HAP-1 (cell line): ENCODE measurements at places on chromosomes 13 and 19.

DNA sequence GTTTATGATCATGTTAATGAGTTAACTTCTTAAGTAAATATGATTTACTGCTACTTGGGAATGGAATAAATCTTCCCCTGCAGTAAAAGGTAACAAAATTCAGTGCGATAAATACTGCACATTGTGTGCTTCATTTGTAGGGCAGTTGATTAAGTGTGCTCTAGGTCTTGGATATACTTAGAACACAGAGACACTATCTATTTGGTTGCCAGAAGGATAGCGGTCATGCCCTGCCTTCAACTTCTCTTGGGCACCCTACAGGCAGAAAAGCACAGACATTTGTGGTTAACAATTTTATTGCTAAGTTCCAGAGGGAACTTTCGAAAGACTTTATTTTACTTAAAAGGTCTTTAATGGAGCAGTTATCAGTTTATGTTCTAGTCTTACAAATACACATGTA lies 605.8 kb downstream of the PCDH9 start:
- DNase-seq, result no peak

DNA sequence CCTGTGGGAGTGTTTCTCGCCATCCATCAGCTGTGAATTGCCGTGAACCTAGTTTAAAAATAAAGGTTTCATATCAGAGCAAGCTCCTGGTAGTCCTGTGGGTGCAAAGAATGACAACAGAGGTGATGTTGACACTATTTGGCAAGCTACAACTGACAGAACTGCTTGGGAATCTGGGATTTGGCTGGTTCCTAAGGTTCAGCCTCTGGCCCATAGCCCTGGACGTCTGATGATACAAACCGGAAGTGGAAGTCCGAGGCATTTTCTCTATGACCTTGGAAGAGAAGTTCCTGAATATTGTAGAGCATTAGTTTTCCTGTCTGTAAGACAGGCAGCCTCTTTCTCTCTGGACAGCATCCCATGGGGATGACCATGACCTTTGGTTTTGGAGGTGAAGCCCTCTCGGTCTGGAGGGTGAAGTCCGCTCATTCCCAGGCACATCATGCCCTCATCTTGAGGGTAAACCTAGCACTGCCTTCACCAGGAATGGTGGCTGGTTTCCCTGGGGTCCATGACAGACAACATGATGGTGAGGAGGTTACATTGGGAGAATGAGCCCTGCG lies 29.1 kb downstream of the GATAD2A start:
- DNase-seq, result no peak

DNA sequence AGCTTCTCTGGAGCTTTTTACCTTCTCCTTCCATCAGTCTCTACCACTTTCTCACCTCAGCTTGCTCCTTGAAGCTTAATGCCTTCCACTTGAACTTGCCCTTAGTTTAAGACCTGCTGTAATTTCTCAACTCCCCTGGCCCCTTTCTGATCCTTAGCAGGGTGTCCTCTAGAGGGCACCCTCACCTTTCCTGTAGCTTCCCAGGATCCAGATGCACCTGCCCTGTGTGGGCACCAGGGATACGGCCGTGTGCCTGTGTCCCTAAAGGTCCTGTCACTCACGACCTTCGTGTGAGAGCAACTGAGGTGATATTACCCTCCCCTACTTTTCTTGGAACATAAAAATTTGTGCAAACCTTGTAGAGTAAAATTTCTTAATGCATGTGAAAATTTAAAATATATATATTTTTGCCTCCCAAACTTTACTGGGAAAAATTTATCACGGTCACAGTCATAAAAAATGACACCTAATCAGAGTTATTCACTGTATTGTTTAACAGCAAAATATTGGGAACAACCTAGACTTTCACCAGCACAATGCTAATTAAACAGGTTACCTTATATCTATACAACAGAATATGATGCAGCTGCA lies 46.4 kb downstream of the PSG3 start:
- DNase-seq, result peak; percentile 41

- no peak for DNase-seq
Observed at GRCh38 chr19:9073806-9074205, 13.1 kb upstream of the OR1M1 start.

DNA sequence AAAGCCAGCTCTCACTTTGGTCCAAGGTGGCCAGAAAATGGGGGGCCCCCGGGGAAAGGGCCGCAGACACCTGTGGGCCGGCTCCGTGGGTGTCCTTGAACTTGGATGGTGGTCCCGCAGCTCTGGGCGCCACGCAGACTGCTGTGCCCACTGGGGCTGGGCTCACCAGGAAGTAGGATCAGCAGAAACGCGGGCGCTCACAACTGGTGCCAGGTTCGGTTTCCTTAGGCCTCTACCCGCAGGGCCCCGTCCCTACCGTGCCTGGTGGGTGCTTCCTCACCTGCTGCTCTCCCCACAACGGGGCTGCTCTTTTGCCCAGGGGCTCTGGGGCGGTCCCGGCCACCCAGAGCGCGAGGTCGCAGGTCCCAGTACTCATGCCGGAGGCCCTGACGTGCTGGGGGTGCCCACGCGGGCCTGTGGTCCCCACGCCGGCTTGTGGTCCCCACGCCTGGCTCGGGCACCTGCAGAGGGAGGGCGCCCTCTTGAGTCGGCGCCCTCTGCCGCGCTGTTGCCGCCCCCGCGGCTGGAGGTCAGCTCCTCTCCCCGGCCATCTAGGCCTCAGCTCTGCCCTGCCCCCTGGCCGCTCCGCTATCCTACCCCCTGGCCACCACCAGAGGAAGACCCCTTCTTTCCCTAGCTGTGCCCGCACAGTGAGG lies 1303.6 kb downstream of the UQCRFS1 start:
- no peak for DNase-seq

DNA sequence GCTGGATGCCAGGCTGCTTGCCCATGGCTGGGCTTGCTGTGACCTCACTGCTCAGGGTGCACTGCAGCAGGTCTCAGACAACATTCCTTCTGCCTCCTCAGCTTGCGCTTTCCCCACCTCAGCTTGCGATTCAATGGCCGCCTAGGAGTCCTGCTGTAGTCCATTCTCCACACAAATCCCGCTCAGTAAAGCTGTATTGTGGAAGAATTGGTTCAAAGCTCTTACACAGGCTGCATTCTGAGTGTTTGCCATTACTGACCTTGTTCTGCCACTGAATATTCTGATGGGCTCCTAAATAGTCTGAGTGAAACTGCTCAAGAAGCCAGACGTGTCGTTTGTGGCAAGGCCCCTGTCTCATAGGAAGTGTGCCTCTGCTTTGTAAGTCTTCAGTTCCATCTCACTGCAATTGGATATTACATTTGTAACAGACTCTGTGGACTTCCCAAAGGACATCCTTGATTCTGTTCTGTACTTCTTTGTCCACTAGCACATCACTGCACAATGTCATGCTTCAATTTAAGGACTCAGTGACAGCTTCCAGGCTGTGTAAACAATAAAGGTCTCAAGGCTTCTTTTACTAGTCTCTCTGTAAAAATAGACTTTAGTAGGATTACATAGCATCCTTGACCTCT lies 49.8 kb downstream of the KATNAL1 start:
- no peak for DNase-seq

- DNase-seq, result no peak
Observed at GRCh38 chr13:95924389-95924994, 128.7 kb downstream of the UGGT2 start.

- DNase-seq, result no peak
Observed at GRCh38 chr13:44758630-44759383, 182.7 kb upstream of the TSC22D1 start.

- no peak for DNase-seq
Observed at GRCh38 chr13:45384474-45385174, 33.5 kb downstream of the SLC25A30 start.

DNA sequence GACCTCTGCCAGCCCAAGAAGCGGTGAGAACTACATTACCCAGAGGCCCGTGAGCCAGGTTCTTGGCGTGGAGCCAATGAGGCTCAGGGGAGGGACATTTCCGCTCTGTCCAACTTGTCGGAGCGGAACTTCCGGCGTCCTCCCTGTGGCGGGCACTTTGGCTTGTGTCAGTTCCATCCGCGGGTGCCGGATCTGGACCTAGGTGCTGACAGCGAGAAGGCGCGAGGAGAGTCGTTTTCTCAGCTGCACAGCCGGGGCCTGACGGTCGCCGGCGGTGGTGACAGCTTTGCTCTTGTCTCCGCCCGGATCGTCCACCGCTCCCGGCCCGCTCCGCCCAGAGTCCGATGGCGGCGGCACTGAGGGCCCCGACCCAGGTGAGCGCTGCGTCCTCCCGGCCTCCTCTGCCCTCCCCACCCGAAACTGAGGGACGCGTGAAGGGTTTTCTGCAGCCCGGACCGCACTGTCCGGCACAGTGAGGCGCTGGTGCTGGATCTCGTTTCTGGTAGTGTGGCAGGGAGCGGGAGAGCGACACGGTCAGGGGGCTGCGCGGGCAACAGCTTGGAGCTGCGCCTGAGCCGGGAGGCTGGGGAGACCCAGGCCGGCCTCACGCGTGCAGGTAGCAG lies at the start of gene ZNF530:
Gene ZNF530, plus strand, starts transcription at position 125 of the 623 bp plus-strand sequence. CDS start 4,461 bp downstream, outside the sequence.
- peak; percentile 94 for DNase-seq
